ENCODE measurements at places on chromosomes 2 and 18.

DNA sequence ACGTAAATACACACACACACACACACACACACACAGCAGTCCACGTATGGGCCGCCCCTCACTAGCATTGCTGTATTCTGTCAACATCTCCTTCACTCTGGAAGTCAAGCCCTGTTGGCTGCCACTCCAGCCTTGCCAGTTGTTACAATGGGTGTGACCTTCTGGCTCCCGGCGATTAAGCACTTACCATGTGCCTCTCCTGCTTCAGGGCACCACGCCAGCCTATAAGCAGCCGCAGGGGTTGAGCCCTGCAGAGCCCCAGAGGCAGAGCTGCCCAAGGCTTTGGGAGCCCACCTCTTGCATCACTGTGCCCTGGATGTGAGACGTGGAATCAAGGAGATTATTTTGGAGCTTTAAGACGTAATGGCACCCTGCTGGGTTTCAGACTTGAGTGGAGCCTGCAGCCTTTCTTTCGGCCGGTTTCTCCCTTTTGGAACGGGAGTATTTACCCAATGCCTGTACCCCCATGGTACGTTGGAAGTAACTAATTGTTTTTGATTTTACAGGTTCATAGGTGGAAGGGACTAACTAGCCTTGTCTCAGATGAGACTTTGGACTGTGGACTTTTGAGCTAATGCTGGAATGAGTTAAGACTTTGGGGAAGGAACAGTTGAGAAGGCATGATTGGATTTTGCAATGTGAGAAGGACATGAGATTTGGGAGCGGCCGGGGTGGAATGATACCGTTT, 54.5 kb upstream of the ROCK2 start:
- DNase-seq = peak; percentile 61

DNA sequence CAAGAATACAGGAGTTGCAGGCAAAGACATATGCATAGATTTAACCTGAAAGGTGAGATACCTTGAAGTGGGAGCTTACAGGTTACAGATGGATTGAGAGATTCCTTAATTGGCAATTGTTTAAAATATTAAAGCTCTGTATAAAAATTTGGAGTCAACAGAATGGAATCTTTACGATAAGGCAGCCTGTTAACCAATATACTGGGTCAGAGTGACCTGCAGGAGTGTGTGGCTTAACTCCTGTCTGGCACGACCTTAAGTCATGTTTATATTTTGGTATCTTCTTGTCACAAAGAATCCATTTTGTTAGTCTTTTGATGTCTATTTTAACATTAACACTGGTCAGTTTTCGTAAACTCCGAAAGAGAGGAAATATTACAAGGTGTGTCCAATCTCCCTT, 1058.2 kb upstream of the CRIM1 start:
- DNase-seq = no peak

DNA sequence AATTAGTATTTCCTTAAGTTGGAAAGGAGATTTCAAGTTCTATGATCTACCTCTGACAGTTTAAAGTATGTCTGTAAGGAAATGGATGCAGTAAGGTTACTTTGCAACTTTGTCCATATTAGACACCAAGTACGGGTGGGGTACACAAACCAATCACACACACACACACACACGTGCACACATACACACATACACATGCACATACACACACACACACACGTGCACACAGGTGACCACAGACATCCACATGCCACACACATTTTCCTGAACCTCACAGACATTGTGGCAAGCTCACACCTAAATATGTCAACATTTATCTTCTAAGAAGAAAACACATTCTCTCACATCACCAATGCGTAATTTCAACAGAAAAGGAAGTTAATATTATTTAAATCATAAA, 165.9 kb downstream of the MYT1L start:
- no peak for DNase-seq

GRCh38 chr2:100822587-100823248, 2.8 kb downstream of the NPAS2 start:
- DNase-seq = no peak

GRCh38 chr2:20624156-20624883, 26.6 kb downstream of the HS1BP3 start:
- no peak for DNase-seq

- no peak for DNase-seq
Measured at GRCh38 chr18:48640566-48641270, 101.9 kb downstream of the CTIF start.

GRCh38 chr2:109253217-109253616, 124.2 kb downstream of the SH3RF3 start:
- DNase-seq = no peak

DNA sequence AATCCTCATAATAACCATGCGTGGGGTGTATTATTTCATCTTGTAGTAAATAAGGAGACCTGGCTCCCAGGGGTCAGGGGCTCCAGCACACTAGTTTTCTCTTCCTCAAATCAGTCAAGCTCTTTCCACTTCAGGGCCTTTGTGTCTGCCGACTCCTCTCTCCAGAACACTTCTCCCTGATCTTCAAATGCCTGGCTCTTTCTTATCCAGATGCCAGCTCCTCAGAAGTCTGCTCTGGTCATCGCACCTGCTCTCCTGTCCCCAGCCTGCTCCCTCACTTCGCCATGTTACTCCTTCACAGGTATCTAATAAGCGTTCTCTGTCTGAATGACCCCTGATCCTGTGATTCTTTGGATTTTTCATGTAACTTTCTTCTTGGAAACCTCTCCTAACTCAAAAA, 62.0 kb downstream of the GYPC start:
- DNase-seq = peak; percentile 2

DNA sequence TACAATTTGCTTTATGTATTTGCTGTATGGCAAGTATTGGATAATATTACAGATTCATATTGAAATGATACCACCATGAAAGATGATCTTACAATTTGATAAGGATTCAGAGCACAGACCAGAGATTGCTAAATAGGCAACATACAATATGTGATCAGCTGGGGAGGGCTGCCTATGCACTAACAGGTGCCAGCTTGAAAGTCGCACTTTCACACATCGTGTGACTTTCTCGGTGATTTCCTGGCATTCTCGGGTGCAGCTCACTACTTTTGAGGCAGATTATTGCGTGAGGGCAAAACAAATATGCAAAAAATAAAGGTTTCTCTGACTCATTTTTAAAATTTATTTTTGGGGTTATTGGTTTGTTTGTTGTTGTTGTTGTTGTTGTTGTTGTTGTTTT, 36.0 kb downstream of the RBMS1 start:
- DNase-seq = no peak

- DNase-seq = no peak
Measured at GRCh38 chr2:38617301-38617700, 14.6 kb upstream of the HNRNPLL start.

- no peak for DNase-seq
Measured at GRCh38 chr2:235138339-235138738, 186.5 kb downstream of the SH3BP4 start.

DNA sequence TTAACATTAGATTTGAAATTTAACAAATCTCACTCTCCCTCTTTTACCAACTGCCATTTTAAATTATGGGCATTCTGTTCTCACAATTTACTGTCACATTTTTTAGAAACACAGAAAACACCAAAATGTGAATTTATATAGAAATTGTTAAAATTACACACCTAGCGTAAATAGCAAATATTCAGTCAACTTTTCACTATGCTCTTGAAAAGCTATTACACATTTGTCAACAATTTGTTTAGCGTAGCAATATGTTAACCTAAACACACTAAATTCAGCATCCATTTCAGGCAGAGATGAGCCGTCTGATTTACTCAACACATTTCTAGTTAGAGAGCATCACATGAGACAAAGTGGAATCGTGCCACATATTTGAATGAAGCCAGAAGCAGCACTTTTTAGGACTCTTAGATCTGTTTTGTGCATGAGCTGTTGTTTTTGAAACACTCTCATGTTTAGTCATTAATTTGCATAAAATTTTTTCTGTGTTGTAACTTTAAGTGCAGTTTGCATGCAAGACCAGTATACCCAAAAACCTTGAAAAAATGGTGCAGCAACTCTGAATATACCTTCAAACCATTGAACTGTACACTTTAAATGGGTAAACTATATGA, 8.2 kb downstream of the TTC32 start:
- DNase-seq = no peak

- no peak for DNase-seq
Measured at GRCh38 chr2:67858886-67859285, 203.9 kb downstream of the C1D start.

DNA sequence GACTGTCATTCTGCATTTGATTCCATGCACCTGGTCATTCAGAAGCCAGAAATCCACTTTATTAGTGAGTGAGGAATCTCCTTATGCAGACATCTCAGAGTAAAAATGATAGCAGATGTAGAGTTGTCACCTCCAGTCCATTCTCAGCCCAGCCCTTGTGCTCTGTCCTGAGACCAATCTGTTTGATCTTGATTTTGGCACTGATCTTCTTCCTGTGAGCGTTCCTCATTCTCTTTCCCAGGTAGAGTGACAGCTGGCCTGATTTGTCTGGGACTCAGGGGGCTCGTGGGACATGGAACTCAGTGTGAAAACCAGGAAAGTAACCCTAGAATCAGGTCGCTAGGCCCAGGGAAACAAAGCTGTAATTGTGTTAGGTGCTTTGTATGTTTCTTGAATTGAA, 8.9 kb downstream of the ARHGAP25 start:
- peak; percentile 7 for DNase-seq

GRCh38 chr2:207506426-207506825, 23.3 kb upstream of the CREB1 start:
- no peak for DNase-seq

DNA sequence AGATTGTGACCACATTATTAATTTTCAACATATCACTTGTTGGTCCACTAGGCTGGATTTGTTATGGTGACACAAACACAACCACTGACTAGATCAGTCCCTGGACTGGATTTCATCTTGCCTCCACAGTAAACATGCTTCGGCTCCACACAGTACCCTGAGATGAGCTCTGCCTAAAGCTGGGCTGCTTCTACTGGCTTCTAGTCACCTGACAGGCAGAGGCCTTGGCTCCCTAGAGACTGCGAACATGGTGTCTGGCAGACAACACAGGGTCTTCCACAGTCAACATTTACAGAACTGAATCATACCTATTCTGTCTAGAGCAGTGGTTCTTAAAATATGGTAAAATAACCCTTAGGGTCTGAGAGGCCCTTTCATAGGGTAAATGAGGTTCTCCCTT, 69.2 kb downstream of the RIT2 start:
- no peak for DNase-seq

DNA sequence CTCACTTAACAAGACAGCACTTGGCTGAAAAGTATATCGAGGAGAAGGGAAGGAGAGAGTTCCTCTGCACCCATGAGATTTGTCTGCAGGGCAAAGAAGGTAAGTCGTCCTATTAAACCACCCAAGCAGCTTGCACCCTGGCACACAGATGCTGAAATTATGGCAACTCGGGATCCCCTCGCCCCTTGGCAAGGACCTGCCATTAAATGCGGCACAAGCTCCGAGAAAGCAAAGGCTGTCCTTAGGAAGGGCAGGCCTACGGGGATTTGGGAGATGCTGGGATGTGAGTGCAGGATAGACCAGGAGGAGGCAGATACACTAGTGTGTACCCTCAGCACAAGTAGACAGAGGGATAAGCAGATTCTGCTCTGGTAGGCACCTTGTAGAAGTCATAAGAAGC, 191.5 kb downstream of the ALK start:
- DNase-seq = no peak

GRCh38 chr18:79519751-79520477, 124.2 kb downstream of the NFATC1 start:
- peak; percentile 10 for DNase-seq

DNA sequence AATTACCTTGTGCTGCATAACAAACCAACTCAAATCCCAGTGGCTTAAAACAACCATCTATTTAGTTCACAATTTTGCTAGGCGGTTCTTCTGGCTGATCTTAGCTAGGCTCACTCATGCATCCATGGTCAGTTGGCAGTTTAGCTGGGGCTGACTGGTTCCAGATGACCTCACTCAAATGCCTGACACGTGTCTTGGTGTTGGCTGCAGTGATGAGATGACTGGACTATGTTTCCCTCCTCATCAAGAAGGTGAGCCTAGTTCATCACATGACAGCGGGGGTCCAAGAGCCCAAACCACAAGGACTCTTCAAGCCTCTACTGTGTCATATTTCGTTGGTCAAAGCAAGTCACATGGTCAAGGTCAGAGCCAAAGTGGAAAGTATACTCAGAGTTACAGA, 42.7 kb upstream of the ACTR3 start:
- DNase-seq = no peak

All from mucosa of gallbladder (tissue), 1 donor.